ENCODE measurements at places on chromosomes 12 and 14.

DNA sequence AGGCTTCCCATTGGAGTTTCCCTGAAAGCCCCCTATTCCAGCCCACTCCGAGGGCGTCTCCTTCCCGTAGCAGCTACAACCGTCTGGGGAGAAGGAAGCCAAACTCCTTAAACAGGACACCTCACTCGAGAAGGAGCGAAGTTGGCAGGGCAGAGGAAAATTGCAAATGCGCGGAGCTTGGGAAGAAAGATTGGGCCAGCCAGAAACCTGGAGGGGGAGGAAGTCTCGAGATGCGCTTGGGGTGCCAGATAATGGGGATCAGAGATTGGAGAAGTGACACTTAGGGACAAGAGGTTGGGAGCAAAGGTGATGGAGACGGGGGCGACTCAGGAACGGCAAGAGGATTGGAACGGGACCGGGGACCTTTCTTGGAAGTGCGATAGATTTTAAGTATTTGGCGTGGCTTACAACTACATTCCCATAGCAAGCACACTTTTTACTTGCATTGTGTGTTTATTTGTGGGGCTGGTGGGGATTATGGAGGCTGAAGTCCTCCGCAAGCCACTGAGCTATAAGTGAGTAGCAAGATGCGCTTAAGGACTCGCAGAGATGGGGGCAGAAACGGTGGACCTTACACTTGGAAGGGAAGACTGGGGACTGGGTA lies 926 bp downstream of the HRK start:
- DNase-seq: no peak

DNA sequence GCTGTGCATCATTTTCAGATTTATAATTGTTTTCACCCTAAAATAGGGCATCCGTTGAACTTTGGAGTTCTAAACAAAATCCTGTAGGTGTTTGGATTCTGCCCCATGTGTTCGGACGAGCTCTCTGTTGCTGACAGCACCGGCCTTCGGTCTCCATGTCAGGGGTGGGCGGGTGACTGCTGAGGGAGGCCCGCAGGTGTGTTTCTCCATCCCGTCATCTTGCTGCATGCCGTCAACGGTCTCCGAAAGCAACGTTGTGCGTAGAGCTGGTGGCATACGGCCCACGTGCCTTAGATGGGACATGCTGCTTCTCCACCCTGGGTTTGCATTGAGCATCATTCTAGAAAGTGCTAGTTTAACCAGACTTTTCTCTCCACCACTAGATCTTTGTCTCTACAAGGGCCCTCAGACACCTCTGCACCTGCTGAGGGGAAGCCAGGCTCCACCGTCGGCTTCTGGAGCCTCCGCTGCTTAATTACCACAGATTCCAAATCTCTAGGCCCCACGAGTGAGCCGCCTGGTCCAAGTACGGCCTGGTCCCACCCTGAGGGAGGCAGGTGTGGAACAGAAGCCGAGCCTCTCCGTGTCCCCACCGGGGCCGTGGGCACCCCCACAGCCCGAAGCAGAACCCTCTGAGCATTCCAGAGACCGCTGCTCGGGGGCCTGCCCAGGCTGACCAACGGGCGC lies 15.7 kb upstream of the AMN start:
- no peak for DNase-seq

DNA sequence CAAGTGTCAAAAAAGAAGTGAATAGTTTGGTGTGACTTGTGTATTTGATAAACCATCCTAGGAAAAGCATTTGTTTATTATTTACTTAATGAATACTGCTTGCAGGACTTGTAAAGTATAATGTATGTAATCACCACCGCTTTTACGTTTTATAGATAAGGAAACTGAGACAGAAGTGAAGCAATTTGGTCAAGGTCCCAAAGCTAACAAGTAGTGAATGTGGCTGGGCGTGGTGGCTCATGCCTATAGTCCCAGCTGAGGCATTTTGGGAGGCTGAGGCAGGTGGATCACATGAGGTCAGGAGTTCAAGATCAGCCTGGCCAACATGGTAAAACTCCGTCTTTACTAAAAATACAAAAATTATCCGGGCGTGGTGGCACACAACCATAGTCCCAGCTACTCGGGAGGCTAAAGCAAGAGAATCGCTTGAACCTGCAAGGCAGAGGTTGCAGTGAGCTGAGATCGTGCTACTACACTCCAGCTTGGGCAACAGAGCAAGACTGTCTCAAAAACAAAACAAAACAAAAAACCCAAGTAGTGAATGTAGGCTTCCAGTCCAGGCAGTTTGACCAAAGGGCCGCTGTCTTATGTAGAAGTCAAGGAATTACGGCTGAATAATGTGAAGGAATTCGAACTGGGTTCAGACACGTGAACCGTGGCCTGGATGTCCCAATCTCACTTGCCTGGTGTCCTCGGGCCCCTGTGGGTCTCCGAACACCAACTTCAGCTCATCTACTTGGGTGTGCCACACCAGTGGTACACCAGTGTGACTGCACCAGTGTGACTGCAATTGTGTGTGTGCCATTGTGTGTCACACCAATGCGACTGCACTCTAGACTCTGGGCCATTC lies 88.3 kb upstream of the MED13L start:
- no peak for DNase-seq

DNA sequence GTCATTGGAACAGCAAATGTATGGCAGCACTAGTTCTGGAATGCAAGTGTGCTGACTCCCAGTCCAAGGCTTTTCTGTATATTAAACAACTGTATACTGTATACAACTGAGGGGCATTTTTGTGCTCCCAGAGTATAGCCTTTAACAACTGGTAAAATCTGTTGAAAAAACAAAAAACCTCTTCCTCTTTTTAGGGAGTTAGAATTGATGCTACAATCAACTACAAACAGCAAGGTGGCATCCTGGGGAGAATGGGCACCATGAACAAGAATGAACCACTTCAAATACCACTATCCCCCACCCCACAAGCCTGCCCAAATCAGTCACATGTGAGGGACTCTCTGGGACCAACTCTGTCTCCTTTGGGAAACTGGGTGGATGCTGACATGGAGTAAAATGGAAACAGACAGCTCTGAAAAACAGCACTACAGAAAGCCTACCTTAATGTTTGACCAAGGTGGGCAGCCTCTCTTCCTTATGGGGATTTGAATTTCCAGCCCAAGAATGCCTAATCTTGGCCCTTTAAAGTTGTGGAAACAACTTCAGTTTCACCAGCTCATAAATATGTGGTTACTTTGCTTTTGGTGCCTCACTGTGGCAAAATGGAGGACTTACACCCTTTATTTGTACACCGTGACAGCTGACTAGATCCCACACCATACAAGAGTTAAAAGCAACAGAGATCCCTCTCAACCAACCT lies 7.5 kb downstream of the VTI1B start:
- no peak for DNase-seq

DNA sequence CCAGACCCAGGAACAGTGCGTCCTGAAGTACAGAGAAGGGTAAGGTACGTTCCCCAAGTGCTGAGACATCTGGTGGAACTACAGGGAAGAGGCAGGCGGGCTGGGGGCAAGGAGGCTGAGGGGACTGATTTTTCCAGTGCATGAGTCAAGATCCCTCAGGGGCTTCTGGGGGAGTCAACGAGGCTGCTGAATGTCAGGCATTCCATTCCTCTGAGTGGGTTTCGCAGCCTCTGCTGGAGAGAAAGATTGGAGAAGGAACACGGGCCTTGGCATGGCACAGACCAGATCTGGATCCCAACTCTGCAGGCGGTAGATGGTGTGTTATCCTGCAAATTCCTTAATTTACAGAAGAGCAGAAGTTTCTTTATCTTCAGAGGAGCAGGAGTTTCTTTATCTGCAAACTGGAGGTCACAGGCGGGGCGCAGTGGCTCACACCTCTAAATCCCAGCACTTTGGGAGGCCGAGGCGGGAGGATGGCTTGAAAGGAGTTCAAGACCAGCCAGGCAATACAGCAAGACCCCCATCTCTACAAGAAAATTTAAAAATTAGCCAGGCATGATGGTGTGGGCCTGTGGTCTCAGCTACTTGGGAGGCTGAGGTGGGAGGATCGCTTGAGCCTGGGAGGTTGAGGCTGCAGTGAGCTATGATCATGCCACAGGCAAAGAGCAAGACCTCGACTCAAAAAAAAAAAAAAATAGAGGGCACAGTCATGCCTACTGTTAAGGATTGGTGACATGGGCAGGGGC lies 132.6 kb upstream of the MAP1LC3B2 start:
- no peak for DNase-seq

GRCh38 chr14:51821822-51822221 lies 38.6 kb upstream of the GNG2 start:
- DNase-seq: no peak

GRCh38 chr14:99675382-99675835 lies 8.7 kb upstream of the CYP46A1 start:
- DNase-seq: no peak

GRCh38 chr12:107066691-107067090 lies 26.7 kb downstream of the CRY1 start:
- DNase-seq: no peak

DNA sequence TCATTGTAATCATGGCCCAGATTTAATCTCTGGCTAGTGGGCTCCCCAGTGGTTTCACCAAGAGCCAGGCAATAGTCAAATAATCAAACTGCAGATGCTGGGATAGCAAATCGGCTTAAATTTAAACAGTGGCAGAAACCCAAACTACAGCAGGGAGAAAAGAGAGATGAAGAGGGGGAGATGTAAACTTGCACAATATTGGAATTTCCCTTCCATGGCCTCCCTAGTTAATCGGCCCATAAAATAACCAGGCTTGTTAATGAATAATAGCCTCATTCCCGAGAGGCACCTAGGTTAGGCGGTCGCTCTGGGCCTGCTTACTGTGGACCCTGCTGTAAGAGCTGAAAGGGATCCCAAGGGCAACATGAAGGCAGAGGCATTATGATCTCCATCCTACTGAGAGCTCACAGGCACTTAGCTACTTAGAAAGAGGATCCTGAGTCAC lies 116.2 kb downstream of the NUAK1 start:
- DNase-seq: no peak

DNA sequence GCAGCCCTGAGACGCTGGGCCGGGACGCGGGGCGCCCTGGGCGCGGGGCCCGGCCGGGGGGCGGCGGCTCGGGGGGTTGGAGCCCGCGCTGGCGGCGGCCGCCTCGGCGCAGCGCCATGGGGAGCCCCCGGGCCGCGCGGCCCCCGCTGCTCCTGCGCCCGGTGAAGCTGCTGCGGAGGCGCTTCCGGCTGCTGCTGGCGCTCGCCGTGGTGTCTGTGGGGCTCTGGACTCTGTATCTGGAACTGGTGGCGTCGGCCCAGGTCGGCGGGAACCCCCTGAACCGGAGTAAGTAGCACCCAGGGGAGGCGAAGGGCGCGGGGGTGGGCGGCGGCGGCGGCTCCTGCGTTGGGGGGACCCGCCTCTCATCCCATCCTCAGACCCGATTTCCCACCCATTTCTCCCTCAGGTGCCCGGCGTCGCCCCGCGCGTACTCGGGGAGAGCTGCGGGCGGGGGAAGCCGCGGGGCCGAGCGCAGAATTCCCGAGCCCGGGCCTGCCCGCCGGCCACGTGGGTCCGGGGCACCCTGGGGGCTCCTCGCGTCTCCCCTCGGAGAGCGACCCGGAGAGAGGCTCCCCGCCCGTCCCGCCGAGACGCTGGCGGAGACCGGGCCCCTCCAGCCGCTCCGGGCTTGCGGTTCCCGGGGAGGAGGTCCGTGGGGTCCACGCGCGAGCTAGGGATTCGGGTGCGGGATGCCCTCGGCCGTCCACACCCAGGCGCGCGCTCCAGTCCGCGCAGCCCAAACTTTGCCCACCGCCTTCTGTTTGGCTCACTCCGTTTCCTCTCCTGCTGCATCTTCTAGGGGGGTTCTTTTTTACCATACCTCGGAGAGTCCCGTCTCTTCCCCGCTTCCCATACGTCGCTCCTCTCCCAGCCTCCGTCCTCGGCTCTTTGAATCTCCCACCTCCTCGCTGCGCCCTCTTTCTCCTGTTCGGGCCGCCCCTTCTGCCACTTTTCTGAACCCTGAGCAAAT lies 807 bp downstream of the B4GALNT3 start:
- DNase-seq: no peak

DNA sequence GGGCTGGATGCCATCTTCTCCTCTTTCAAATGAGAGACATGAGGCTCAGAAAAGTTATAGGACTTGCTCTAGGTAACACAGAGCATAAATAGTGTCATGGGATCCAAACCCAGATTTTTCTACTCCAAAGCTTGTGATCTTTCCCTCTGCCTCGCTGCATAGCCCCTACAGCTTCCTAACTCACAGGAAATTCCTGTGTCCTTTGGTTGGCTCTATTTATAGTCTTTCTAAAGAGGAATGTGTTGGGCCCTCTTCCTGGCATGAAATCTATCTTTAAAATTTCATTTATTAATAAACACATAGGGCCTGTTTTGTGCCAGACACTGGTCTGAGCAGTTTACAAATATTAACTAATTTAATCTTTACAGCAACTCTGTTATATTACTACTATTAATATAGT lies 9.8 kb upstream of the KCNA5 start:
- DNase-seq: no peak

DNA sequence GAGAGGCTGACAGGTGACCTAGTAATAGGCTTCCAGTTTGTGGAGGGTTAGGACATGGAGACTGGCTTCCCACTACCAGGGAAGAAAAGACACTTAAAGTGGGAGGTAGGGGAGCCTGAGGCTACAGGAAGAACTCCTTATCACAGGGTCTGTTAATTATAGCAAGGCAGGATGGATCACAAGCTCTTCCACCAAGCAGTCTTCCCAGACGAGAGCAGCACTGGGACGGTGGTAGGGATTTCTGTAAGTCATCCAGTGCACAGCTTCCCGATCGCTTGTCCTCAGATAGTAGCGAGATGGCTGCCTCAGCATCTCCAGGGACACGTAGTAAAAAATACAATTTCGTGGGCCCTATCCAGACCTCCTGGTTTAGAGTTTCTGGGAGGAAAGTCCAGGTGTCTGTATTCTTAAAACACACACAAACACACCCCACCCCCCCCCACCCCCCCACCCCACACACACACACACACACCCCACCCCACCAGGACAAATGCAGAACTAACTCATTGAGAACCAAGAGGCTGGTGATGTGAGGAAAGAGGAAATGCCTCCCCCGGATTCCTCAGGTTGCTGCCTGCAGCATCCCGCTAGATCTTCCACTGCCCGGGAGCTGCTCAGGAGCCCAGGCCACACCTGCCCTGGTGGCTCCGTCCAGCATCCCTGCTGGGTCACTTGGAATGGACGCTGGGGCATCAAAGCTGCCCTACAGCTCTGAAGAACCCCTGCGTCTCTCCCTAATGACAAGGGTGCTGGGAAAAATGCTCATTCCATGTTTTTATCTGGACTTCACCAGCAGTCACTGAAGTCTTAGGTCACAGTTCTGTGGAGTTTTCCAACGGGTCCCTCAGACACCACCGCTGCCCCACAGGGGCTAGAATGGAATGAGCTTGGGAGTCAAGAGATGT lies 307.2 kb downstream of the CACNA1C start:
- no peak for DNase-seq

DNA sequence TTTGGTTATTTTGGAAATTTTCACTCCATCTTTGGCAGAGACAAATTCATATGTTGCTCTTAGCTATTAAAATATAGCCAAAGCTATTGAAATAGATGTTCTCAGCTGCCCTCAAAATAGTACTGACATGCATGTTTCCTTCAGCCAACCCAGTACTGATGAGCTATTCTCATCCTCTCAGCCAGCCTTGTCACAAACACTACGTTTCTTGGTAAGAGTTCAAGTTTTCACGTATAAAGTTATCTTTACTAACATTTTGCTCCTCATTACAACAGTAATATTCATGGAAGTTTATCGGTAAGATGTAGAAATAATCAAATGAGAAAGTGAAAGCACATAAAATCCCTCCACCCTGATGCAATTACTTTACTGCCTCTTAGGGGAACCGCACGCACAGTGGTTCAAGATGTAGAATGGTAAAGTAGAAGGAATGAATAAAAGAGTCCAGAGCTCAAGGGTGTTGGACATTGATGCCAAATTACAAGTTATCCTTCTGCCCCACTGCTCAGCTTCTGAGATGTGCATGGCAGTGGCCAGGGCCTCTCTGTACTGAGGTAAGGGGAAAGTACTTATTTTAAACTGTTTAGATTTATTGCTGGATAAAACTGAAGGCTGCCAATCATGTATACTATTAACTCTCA lies 20.7 kb downstream of the GCH1 start:
- DNase-seq: no peak
